ENCODE measurements at places on chromosomes 2 and 18.

DNA sequence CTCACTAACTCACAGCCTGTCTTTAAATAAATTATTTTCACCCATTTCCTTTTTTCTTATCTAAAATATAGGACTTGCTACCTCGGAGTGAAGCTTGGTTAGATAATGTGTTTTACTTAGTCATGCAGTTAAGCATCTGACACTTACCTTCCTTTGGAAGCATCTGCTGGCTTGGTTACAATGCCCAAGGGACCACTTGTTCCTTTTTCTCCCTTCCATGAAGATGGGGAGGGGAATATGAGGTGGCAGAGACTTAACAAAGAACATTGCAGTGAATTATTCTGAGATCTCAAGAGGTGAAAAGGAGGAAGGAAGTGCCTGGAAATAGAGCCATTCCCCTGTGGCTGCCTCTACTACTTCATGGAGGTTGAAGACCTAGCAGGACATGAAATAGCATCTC, 145.4 kb upstream of the FOSL2 start:
- DNase-seq, result no peak

GRCh38 chr18:67513280-67513679, 3.2 kb downstream of the DSEL start:
- DNase-seq, result no peak

- DNase-seq, result no peak
Measured at GRCh38 chr18:39753178-39753577, 2187.6 kb upstream of the CELF4 start.

DNA sequence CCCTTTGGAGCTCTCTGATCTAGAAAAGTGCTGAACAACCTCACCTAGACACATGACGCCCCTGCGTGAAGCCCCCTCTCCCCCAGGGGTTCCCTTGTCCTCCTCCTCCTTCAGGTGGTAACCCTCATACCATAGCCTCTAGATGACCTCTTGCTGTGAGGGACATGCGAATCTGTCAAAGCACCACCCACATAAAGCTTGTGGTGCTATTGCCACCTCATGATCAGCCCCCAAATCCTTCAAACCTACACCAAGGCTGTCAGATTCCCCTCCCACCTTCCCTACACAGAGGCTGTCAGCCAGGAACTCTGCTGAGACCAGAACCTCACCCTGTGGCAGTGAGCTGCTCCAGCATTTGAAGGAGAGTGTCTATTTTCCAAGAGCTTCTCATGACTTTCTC, 43.1 kb upstream of the TEX51 start:
- no peak for DNase-seq

- DNase-seq, result no peak
Measured at GRCh38 chr2:120579916-120580685, 155.6 kb upstream of the GLI2 start.

GRCh38 chr2:134173338-134174016, 80.4 kb upstream of the MGAT5 start:
- no peak for DNase-seq

DNA sequence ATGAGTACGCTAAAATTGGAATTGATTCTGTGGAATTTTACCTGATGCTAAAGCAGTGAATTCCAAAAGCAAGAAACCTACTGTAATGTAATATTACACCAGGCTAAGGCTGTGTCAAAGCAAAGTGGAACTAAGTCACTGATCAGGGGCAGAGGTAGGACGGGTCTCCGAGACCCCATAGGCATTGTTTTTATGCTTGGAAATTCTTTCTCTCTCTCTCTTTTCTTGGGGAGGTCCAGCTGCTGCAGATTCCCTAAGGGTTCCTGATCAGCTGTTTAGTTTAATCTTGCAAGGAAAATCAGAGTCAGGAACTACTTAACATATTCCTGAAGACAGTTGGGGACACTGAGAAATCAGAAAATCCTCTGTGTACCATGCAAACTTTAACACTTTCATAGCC, 220.2 kb downstream of the SRBD1 start:
- no peak for DNase-seq

- DNase-seq, result no peak
Measured at GRCh38 chr18:48338915-48339314, 70.3 kb downstream of the ZBTB7C start.

DNA sequence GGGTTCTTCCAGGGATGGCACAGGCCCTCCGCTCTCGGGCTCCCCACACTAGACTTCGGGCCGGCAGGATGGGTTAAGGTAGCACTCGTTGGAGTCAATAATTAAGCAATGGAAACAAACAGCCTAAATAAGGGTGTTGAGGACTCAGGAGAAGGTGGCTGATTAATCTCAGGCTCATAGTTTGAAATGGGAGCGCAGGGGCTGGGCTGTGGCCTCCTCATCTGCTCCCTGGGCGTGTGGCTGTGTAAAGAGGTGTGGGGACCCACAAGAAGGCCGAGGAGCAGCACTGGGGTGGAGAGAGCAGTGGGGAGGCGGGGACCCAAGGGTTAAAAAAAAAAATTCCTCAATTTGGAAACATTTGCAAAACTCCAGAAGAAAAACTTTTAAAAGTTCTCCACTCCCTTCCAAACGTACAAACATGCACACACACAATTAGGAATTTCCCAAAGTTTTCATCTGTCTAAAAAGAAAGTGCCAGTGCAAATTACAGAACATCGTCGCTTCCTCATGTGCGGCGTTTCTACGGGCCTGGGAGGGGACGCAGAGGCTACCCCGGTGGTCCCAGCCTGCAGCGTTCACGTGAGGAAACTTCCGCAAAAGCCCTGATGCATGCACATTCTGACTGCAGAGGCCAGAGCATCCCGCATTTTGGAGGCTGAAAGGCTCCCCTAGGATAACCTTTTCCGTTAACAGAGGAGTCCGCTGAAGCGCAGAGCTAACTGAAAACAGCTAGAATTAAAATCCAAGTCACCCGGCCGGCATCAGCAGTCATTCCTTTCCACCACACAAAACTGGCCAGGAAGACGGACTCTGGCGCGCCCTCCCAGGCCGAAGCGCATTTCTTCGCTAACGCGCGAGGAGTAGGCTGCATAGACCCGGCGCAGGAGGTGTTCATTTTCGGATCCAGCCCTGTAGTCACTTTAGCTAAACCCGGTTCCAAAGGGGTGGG, 1.0 kb upstream of the TUBB6 start:
- no peak for DNase-seq

DNA sequence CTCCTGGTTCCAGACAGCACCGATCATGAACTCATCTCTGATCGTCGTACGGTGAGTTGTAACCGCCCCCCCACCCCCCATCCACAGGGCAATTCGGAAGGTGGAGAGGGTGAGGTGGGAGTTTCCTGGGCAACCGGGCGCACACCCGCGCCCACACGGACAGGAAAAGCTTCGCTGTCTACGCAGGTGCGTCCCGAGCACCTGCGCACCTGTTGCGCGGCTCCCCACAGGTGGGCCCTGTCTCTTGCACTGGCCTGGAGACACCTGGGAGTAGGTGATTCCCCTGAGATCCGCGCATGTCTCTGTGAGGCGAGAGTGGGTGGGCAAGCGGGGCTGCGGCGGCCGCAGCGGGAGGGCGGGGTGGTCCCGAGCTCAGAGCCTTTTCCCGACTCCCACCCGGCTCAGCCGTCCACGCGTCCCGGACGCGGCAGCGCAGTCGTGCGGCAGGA, 459 bp upstream of the ATP6V1C2 start:
- DNase-seq, result no peak

DNA sequence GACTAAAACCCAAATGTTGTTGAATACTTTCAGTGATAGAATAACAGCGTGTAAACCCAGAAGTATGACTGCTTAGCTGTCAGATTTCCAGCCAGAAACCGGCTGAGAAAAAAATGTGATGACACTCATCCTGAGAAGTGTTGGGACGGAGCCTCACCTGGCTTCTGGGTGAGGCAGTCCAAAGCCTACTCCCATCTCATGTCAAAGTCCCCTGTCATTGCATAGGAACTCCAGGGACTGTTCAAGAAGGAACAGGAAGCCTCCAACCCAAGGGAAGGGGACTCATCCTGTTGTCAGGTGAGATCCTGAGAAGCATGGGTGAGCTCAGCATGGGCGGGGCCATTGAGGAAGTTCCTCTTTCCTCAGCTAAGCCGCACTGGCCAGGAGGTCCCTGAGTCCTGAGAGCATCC, 11.3 kb upstream of the CHRNA1 start:
- DNase-seq, result no peak

DNA sequence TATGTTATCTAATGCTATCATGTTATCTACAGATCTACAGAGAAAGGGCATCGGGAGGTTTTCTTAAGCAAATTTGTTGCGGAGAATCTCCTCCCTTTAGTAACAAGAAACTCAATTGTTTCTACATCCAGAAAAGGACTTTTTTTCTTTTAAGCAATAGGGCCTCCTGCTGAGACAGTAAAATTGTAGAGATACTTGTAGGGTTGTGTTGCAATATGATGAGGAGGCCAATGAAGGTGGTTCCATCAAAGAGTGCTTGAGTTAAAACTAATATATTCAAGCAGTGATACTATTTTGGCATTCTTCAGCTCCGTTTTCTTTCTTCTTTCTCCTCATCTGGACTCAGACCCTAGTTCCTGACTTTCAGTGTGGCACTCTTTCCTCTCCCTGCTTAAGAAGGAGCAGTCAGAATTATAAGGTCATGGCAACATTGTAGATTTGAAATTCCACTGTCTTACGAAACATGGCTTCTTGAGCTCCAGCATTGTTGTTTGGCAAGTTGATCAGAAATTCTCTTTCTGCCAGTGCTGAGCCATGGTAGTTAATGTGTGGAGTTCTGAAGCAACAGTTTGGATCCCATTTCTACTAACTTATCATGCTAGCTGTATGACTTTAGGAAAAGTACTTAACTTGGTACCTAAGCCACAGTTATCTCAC, 202.0 kb upstream of the SLC14A2 start:
- no peak for DNase-seq

DNA sequence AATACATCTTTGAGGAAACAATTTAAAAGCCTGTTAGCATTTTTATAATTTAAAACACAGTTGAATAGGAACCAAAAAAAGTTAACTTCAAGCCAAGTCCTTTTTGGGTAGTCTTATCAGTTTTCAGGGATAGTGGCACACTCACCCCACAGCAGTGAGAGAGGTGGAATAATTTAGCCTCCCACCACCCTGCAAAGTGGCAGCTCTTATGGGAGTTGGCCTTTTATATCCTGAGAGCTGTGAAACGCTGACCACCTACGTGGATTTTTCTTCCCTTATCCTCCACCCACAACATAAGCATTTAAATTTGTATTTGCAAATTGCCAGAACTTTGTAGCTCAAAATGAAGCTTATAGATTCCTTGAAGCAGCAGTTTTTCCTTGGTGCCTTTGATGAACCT, 167.1 kb downstream of the MYO1B start:
- DNase-seq, result no peak

DNA sequence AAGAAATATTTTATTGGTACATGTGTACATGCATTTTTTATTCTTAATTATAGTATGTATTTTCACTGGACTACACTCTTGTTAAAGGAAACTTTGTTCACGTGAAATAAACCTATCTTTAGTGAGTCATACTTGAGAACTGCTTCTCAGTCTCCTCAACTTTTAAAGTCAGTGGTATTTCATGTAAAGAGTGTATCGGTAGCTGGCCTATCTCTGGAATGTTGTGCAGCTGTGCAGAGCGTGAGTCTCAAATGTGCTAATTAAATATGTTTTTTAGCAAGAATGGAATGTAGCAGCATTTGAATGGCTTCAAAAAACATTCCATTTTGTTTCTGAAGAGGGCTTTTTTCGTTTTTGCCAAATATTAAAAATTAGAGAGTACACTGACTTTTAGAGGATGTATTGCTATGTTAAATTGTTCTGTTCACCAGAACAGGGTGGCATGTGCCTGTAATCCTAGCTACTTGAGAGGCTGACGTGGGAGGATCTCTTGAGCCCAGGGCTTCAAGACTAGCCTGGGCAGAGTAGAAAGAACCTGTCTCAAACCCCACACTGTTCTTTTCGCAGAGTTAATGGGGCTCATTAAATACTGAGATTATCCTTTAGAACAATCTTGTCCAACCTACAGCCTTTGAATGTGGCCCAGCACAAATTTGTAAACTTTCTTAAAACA, 14.3 kb downstream of the SPTBN1 start:
- DNase-seq, result no peak

GRCh38 chr2:211085056-211085680, 528.8 kb downstream of the CPS1 start:
- peak; percentile 8 for DNase-seq

DNA sequence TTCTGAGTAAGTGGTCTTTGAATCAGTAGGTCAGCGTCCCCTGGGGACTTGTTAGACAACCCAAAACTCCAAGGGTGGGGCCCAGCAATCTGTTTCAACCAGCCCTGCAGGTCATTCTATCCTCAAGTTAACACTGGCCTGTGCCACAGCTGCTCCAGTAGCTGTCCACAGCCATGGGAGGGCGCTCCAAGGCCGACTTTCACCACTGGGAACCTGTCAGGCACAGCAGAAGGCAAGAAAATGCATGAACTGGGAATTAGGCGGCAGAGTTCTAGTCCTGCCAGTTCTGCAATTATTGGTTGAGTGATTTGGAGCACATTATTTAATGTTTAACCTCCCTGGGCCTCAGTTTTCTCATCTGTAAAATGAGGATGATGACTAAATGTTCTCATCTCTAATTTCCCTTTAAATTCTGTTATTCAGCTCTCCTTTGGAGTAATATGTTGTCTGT, 17.4 kb upstream of the MRPL33 start:
- peak; percentile 81 for DNase-seq

GRCh38 chr18:46642561-46642960, 14.5 kb downstream of the LOXHD1 start:
- DNase-seq, result no peak

DNA sequence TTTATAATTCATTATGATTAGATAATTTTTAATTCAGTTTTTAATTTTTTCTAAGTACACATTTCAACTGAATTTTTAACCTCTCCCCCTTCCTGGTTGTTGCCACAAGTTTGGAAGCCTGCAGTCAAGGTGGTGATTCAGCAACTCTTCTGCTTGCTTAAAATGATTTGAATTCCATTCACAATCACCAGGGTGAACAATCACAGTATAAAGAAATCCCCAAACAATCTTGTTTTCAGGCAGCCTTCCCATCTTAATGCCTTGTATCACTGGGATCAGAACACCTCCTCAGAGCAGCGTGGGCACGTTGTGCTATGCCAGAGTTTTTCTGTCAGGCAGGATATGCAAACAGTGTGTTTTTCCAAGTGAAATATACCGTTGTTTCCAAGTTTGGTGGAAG, 46.7 kb upstream of the BARD1 start:
- no peak for DNase-seq

DNA sequence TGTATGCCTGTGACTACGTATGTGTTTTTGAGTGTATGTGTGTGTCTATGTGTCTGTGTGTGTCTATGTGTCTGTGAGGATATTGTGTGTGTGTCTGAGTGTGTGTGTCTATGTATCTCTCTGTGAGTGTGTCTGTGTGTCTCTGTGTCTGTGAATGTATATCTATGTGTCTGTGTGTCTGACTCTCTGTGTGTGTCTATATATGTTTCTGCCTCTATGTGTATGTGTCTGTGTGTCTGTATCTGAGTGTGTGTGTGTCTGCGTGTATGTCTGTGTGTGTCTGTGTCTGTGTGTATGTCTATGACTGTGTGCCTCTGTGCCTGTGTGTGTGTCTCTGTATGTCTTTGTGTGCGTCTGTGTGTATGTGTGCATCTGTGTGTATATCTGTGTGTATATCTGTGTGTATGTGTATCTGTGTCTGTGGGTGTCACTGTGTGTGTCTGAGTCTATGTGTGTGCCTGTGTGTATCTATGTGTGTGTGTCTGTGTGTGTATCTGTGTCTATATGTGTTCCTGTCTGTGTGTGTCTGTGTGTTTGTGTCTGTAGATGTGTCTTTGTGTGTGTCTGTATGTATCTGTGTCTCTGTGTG, 172.7 kb downstream of the MYCN start:
- no peak for DNase-seq

- DNase-seq, result no peak
Measured at GRCh38 chr18:36401462-36401861, 103.9 kb downstream of the FHOD3 start.

GRCh38 chr2:174280596-174280995, 32.3 kb upstream of the OLA1 start:
- no peak for DNase-seq
